Activated T-helper 9 cell treated with anti-CD3 and anti-CD28 coated beads, Interleukin-2, amount 50 U/mL, for 16 hours (primary cell): ENCODE measurements at places on chromosomes 5 and 9.

DNA sequence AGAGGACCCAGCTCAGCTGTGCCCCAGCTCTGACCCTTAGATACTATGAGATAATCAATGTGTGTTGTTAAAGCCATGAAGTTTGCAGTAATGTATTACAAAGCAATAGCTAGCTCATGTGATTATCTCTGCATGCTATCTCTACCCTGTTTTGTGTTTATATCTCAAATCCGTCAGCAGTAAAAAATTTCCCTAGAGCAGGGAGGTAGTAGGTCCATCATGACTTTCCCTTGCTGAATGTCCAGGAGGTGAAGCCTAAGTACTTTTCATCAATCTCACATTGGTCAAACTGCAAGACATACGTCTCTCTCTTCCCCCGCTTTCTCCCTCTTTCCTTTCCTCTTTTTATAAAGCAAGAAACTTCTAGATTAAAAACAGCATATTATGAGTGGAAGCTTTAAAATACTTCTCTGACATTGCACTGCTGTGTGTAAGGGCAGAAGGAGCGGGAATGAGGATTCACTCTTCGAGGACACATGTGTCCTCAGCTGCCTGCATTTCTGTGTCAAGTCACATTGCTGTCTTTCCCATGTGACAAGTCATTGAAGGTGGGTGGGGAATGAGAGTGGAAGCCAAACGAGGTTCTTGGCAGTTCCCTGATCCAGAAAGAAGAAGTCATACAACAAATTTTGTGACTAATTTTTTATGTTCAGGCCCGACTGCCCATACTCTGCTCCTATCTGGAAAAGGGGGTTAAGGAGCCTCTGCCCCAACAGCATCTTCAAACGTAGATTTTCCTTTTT lies 93.1 kb upstream of the RETREG1 start:
- no peak for DNase-seq

- DNase-seq, result no peak
Observed at GRCh38 chr9:34363619-34364351, 12.9 kb downstream of the MYORG start.

- DNase-seq, result peak; percentile 49
Observed at GRCh38 chr9:126558051-126558665, 55.6 kb upstream of the LMX1B start.

DNA sequence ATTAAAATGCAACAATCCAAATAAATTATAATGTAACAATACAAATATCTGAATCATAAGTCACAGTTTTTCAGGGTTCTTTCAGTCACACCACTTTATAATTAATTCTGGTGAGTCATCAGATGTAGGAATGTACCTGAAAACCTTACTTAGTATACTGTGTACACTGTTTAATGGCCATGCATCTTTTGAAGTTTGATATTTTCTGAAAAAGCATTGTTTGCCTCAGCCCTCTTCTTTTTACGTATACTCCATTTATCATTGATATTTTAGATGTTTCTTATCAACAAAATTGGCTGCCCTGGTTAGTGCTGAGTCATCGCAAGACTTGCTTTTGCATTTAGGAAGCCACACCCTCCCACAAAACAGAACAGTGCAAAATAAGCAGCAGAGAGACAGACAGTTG lies 218.6 kb downstream of the PJA2 start:
- DNase-seq, result no peak

GRCh38 chr5:96788112-96788749 lies 19.5 kb downstream of the ERAP1 start:
- DNase-seq, result no peak

DNA sequence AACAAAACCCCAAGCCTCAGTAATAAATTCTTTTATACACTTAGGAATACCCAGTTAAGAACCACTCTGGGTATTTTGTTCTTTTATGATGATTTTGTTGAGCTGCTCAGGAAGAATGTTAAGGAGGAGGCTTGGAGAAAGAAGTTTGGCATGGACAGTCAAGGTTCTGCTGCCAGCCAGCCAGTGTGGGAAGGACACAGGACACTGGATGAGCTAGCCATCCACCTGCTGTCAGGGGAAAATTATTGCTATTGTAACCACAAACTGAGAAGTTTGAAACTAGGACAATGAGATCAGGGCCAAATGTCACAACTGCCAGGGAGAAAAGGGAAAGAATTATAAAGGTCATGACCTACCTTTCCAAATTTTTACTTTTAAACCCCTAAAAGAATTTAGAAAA lies 25.9 kb upstream of the ADAMTSL1 start:
- no peak for DNase-seq

GRCh38 chr5:16809010-16809394 lies 127.1 kb downstream of the MYO10 start:
- no peak for DNase-seq

DNA sequence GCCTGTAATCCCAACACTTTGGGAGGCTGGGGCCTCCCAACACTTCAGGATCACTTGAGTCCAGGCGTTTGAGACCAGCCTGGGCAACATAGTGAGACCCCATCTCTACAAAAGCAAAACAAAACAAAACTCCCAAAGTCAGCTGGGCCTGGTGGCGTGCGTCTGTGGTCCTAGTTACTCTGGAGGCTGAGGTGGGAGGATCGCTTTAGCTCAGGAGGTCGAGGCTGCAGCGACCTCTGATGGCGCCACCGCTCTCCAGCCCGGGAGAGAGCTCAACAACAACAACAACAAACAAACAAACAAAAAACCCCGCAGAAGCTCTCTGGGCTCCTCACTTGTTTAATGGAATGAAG lies 528 bp downstream of the ACOT12 start:
- DNase-seq, result no peak

- no peak for DNase-seq
Observed at GRCh38 chr5:74717596-74717995, 32.6 kb downstream of the HEXB start.

DNA sequence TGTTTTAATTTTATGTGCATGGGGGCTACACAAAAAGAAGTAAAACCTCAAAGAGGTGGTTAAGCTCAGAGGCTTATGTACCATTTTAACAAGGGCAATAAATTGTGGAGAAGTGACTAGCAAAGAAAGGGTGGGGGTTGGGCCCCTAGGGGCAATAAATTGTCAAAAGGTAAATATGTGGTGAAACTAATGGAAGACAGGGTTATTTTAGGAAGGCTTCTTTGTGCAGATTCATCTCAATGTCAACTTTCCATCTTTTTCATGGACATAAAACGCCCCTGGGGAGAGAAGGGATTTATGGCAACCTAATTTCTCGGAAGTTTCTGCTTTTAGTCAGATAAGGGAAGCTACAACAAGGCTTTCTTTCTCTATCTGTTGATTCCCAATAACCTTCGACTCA lies 42.5 kb upstream of the GOLM1 start:
- no peak for DNase-seq

GRCh38 chr9:123924727-123925126 lies 5.2 kb downstream of the DENND1A start:
- no peak for DNase-seq

DNA sequence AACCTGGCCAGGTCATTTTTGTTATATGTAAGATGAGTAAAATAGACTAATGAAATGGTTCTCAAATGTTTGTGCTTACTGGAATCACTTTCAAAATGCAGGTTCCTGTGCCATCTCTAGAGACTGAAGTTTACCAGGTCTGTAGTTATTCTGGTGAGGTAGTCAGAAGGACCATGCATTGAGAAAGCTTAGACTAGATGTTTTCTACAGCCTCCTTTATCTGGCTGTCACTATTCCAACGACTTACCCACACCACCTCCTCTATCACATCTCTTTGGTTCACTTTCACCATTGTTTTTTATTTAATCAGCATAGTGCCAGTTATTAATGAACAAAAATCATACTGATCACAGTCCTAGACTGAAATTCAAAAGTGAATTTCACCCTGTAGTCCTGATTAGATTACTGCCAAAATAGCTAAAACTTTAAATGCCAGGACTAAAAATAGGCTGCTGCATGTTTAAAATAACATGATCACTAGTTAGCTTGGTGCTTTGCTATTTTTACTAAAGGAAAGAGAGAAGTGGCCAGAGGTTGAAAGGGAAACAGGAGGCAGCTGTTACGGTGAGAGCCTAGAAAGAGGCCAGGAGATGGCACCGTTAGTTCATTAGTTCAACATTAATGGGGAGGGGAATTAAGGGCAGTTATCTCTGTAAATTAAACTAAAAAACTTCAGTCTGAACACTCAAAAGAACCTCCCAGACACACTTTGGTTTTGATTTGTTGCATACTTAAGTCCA lies 13.9 kb upstream of the FNIP1 start:
- no peak for DNase-seq

- no peak for DNase-seq
Observed at GRCh38 chr9:127658428-127658827, 46.4 kb downstream of the STXBP1 start.

DNA sequence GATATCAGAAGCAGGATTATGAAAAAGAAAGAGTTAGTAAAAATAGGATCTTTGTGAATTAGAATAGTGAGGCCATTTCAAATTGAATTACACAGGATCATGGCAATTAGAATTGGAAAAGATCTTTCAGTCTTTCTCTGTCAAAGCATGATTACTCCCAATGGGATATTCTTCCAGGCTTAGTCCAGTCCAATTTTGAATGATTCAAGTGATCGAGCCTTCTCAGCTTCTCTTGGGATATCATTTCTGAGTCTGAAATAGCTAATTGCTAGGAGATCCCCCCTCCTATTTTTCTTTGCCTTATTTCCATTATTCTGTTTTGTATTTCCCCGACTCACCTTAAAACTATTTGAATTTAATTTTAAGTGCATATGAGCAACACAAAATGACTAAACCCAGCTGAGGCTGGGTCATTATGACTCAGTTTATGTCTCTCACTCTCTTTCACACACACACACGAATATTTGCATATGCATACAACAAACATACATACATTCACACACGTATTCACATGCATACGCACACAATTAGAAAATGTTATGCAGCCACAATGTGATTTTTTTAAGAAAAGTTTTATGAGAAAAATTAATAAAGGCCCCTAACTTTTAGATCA lies 34.8 kb upstream of the EFNA5 start:
- no peak for DNase-seq

DNA sequence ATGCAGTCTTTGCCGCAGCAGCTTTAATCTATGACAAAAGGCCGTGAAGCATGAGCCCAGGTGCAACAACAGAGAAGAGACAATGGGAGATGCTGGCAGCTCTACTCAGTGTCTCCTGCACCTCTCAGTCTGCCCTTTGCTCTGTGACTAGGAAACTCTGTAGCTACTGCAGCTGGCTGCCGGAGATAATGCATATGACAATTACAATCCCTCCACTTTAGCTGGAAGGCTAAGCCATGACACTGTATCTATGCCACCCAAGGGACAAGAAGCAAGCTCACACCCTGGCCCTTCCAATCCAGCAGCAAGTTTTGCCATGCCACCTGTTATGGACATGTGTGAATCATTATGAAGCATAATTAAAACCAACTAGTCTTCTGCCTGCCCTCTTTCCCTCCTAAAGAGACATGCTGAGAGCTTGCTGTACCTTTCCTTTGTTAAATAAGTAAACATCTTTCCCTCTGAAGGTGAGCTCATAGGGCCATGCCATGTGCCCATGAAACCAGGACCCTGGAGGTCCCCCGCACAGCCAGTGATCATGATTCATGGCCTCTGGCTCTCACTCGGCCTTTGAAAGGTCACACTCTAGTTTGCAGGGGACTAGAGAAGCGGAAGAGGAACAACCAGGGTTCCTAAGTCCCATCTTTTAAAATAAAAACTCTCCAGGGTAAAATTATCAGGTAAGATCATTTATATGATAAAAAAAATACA lies 219.4 kb downstream of the SPOCK1 start:
- no peak for DNase-seq

DNA sequence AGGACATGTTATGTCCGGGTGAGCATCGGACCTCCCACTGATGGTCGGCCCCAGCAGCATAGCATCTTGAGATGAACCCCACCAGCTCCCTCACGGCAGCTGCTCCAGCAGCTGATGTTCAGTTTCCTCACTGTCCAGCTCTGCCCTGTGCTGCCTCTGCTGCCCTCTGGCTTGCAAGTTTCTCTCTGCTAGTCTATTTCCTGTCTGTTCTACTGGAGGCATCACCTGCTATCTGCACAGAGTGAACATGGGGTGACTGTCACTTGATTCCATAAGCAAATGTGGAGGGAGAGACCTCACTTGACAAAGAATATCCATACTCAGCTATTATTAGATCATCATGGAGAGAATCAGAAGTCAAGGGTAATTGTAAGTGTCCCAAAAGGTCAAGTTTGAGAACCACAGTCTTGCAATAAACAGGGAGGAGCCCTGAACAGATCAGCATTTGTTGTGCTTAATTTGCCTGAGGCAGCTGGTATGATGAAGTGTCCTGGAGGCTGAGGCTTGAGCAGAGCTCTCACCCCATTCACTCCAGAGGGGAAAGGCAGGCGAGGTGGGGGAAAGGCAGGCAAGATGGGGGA lies 702.8 kb downstream of the SEMA5A start:
- DNase-seq, result no peak

DNA sequence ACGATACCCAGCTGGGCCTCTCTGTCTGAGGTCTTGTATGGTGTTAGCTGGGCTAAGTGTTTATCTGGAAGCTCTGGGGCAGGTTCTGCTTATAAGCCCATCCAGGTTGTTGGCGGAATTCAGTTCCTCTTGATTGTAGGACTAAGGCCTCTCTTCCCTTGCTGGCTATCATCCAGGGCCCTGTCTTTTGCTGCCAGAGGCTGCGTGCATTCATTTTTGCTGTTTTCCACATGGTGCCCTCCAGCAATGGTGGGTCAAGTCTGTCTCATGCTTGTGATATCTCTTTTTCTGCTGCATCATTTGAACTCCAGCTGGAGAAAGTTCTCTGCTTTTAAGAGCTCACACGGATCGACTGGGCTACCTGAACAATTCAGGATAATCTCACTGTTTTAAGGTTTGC lies 105.7 kb upstream of the ZNF618 start:
- no peak for DNase-seq

GRCh38 chr5:91293131-91293530 lies 90.0 kb downstream of the ARRDC3 start:
- DNase-seq, result no peak

DNA sequence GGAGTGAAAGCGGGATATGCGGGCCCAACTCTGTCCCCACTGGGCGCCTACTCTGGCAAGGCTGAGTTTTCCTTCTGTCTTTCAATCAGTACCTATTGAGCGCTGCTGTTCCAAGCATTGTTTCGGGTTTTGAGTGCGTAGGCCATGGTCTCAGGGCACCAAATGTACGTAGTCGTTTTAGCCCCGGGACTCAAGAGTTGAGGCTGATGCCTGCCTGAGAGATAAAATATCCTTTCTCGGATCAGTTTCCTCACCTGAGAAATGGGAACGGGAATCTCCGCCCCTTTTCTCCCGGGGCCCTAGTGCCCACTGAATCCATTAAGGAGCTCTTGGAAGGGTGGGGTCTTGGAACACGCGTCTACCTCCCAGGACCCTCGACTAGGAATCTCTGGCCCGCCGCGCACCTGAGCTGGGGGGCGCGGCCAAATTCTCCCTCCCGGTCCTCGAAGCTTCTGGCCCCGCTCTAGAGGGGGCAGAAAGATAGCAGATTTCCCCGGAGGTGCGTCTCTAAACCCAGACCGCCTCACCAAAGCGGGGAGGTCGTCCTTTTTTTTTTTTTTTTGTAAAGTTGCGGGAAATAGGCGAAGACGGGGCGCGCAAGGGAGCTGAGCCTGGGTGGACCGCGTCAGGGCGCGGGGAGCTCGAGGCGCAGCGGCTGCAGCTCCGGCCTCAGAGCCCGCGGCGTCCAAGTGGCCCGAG lies 494 bp upstream of the CXXC5 start:
- DNase-seq, result no peak

- DNase-seq, result no peak
Observed at GRCh38 chr9:69757996-69758675, 1.7 kb downstream of the PTAR1 start.
